ENCODE measurements at places on chromosomes 6 and 20. TPM values are rescaled to one million over a fixed set of nuclear protein-coding genes. Genes with fewer than 3 reads are reported as not detected.
A peak's percentile ranks its signal among the peaks of the same experiment; 100 is the strongest.

The HEBP2 gene
- 4.7 TPM for total RNA-seq

The RIPPLY2 gene
- not detected for total RNA-seq

The PI3 gene
- total RNA-seq, result not detected

The NKX2-2 gene
- not detected for total RNA-seq

The TPMT gene
- 4.9 TPM for total RNA-seq

The BFSP1 gene
- 0.12 TPM for total RNA-seq

The SLC35A1 gene
- total RNA-seq, result 6.5 TPM

The ENPP5 gene
- 0.16 TPM for total RNA-seq

The PACRG gene
- total RNA-seq, result not detected

The SYCP2L gene
- 0.25 TPM for total RNA-seq

- peaks cover 5% of the 10 kb centered on the region for H3K36me3 ChIP-seq
- no peaks in the 10 kb centered on the region for H3K27me3 ChIP-seq
- H3K4me3 ChIP-seq, result no peak overlapping the region
- DNase-seq, result no peak
- H3K4me1 ChIP-seq, result peaks cover 71% of the 10 kb centered on the region
Observed at GRCh38 chr6:20208687-20209378, 3.4 kb downstream of the MBOAT1 start.

DNA sequence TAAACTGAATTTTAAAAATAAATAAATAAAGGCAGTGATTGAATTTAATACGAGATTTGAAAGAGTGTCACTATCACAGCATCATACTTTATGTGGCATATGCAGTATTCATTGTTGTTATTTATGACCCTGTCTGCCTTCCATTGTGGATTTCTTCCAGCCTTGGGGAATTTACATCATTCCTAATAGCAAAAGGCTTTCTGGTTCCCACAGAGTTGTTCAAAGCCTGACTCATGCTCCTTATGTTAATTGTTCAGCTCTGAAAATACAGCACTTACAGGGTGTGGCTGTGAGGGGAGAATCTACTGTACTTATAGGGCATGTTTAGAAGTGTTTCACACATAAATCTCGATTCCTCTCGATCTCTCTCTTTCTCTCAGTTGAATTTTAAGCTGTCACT, 54.4 kb downstream of the JAG1 start:
- no peak for DNase-seq
- H3K27me3 ChIP-seq, result no peaks in the 10 kb centered on the region
- H3K4me3 ChIP-seq, result no peak overlapping the region

GRCh38 chr6:7431674-7432390, 42.2 kb downstream of the RIOK1 start:
- no peaks in the 10 kb centered on the region for H3K4me1 ChIP-seq
- no peaks in the 10 kb centered on the region for H3K36me3 ChIP-seq
- no peak for DNase-seq

- no peak overlapping the region for H3K27ac ChIP-seq
- H3K27me3 ChIP-seq, result peaks cover 2% of the 10 kb centered on the region
- H3K4me3 ChIP-seq, result no peak overlapping the region
- H3K36me3 ChIP-seq, result peaks cover 6% of the 10 kb centered on the region
- DNase-seq, result no peak
Observed at GRCh38 chr6:108423982-108424705, 129.3 kb downstream of the AFG1L start.

GRCh38 chr6:169972736-169973135, 221.3 kb downstream of the ERMARD start:
- no peak for DNase-seq
- no peaks in the 10 kb centered on the region for H3K27me3 ChIP-seq
- H3K27ac ChIP-seq, result no peak overlapping the region
- H3K4me3 ChIP-seq, result no peak overlapping the region
- no peaks in the 10 kb centered on the region for H3K4me1 ChIP-seq

GRCh38 chr20:24763386-24764026, 185.6 kb upstream of the CST7 start:
- H3K4me3 ChIP-seq, result no peak overlapping the region
- H3K4me1 ChIP-seq, result no peaks in the 10 kb centered on the region
- H3K27me3 ChIP-seq, result peaks cover 3% of the 10 kb centered on the region
- H3K36me3 ChIP-seq, result no peaks in the 10 kb centered on the region
- H3K27ac ChIP-seq, result no peak overlapping the region

GRCh38 chr6:2054516-2055067, 190.8 kb downstream of the GMDS start:
- peaks cover 4% of the 10 kb centered on the region for H3K36me3 ChIP-seq
- H3K4me3 ChIP-seq, result no peak overlapping the region
- peaks cover 10% of the 10 kb centered on the region for H3K4me1 ChIP-seq
- no peak for DNase-seq
- no peaks in the 10 kb centered on the region for H3K27me3 ChIP-seq
- no peak overlapping the region for H3K27ac ChIP-seq

GRCh38 chr6:144725736-144726522, 440.8 kb downstream of the UTRN start:
- H3K36me3 ChIP-seq, result peaks cover 7% of the 10 kb centered on the region
- no peaks in the 10 kb centered on the region for H3K27me3 ChIP-seq
- no peak overlapping the region for H3K4me3 ChIP-seq
- H3K4me1 ChIP-seq, result peaks cover 23% of the 10 kb centered on the region

- H3K27ac ChIP-seq, result no peak overlapping the region
- peaks cover 33% of the 10 kb centered on the region for H3K4me1 ChIP-seq
- no peaks in the 10 kb centered on the region for H3K27me3 ChIP-seq
- H3K36me3 ChIP-seq, result no peaks in the 10 kb centered on the region
- H3K4me3 ChIP-seq, result no peak overlapping the region
- no peak for DNase-seq
Observed at GRCh38 chr20:36736451-36737182, 9.3 kb downstream of the NDRG3 start.

DNA sequence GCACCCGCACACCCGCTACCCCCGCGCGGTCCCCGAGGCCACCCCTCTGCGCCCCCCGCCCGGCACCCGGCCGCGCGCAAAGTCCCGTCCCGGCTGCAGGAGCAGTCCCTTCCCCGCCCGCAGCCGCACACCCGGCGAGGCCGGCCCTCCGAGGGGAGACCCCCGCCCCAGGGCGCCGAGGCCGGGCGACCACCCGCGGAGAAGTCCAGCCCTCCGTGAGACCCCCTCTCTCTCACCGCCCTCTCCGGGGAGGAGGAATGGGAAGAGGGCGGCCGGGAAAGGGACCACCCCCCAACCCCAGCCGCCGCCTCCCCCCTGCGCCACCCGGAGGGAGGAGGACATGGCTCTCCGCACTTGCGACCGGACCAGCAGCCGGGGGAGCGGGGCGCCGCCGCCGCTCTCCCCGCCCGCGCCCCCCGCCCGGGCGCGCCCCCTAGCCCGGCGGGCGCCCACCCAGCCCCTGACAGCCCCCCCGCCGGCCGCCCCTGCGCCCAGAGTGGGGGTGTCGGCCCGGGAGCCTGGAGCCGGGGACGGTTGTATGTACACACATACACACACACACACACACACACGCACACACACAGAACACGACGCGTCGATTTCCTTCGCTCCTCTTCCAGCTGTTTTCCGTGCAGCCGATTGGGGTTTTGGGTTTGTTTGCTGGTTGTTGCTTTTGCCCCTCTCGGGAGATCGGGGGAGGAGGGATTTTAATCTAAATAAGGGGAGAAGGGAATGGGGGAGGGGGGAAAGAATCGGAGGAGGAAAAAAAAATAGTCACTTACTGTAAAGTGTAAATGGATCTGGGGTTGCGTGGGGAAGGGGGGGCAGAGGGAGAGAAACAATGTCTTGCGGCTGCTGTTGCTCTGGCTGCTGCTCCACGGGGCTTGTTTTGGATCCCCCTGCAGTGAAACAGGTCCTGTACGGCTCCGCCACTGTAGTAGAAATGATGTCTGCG, at the start of gene ATXN1:
ATXN1 (minus strand) TSS at position 945 of the 955 bp plus-strand sequence.
- peak within 1 kb of the TSS; percentile 91 for H3K4me3 ChIP-seq
- peaks cover 7% of the 10 kb centered on the region for H3K36me3 ChIP-seq
- H3K27me3 ChIP-seq, result no peaks in the 10 kb centered on the region
- DNase-seq, result peak; percentile 64
- H3K4me1 ChIP-seq, result peaks cover 56% of the 10 kb centered on the region

DNA sequence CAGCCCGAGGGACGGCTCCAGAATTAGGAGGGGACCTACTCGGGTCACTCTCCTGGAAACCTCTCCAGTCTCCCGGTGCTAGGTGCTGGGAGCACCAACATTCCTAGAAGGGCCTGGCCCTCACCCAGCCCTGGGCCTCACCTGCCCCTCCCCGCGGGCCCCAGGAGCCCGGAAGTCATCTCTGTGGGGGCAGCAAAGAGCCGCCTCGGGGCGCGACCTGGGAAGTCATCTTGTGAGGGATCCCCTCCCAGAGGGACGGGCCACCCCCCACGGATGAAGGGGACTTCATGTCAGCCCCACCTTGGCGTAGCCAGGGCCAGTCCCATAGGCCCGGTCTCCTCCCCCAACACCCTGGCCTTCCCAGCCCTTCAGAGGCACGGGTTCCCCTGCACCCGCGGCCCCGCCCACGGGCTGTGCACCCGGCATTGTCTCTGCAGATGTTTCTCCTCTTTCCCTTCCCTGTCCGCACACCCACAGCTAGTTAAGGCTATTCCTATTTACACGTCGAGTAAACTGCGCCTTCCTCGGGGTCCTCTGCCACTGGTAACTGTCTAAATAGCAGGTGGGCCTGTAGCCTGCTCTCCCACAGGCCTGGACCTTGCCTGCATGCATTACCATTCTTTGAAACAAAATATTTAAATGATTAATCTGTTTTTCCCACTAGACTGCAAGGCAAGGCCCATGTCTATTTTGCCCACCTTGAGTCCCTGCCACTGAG, 896 bp upstream of the RNASET2 start:
- H3K4me1 ChIP-seq, result peaks cover 63% of the 10 kb centered on the region
- peak; percentile 81 for DNase-seq
- peak overlapping the region; percentile 97 for H3K27ac ChIP-seq
- peaks cover 25% of the 10 kb centered on the region for H3K36me3 ChIP-seq
